Globus pallidus (tissue), 1 donor: ENCODE measurements at places on chromosomes 12 and 14.

DNA sequence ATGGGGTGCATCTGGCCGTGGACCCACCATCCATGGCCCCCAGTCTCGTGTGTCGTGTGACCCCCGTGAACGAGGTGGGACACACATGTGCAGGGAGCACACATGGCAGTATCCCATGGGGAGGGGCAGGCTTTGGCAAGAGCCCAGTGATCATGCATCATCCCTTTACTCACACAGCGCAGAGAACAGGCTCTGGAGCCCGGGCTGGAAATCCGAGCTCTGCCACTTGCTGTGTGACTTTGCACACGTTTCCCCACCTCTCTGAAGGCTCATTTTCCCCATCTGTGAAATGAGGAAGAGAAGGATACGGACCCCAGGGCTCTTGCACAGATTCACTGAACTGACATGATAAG lies 119.9 kb downstream of the PHETA1 start:
- no peak for DNase-seq

DNA sequence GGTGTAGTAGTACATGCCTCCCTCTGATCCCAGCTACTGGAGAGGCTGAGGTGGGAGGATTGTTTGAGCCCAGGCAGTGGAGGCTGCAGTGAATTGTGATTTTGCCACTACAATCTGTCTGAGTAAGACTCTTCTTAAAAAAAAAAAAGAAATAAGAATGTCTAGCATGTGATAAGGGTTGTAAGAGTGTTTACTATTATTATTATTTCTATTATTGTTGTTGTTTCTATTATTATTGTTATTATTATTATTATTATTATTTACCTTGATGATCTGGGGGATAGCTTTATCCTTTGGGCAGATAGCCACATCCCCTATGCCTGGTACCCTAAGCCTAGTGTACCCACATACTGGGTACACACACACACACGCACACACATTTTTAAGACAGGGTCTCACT lies 4.3 kb downstream of the OAS3 start:
- no peak for DNase-seq

DNA sequence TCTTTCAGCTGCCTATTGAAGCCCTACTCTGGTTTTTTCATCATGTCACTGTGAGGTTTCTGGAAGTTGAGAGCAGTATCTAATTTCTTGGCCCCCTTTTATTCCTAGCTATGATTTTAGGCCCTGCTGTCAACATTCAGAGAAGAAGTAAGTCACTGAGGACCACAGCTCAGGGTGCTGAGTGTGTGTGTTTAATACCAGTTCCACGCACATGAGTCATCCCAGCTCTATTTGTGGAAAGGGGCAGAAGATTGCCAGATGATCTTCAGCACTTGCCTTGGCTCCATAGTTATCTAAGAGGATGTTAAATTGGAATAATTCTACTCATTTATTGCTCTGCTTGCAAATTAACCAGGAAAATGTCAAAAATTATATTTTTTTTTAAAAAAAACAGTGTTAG lies 65.5 kb upstream of the SLC38A4 start:
- no peak for DNase-seq

DNA sequence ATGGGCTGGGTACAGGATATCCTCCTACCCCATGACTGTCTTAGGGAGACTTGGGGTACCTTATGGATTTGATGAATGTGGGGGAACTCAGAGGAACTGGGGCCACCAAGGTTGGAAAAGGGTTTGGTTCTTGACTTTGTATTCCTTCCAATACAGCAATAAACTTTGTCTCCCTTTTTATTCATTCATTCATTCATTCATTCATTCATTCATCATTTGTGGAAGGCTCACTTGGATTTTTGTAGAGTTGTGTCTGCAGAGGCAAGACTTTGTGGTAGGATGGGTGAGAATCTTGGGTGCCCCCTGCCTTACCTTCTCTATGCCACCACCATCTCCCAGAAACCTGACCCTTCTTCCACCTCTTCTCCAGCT lies 21.1 kb downstream of the SOAT2 start:
- DNase-seq, result no peak

DNA sequence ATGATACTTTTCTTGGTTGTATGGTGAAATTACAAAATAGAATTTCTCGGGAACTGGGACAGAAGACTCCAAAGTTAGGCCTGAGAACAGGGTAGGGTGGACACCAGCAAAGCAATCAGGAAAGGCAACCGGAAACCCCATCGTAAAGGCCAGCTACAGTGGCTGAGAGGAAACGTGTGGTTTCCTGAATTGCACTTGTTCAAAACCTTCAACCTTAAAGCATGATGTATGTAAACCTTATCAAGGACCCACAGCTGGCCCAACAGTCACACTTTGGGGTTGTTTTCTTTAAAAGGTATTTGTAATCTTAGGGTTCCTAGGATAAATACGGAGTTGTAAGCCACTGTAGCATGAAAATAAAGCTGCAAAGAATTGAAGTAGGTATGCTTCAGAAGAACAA lies 2.2 kb upstream of the PTGDR start:
- no peak for DNase-seq

GRCh38 chr12:123231931-123232330 lies 1.0 kb downstream of the MPHOSPH9 start:
- DNase-seq, result no peak

DNA sequence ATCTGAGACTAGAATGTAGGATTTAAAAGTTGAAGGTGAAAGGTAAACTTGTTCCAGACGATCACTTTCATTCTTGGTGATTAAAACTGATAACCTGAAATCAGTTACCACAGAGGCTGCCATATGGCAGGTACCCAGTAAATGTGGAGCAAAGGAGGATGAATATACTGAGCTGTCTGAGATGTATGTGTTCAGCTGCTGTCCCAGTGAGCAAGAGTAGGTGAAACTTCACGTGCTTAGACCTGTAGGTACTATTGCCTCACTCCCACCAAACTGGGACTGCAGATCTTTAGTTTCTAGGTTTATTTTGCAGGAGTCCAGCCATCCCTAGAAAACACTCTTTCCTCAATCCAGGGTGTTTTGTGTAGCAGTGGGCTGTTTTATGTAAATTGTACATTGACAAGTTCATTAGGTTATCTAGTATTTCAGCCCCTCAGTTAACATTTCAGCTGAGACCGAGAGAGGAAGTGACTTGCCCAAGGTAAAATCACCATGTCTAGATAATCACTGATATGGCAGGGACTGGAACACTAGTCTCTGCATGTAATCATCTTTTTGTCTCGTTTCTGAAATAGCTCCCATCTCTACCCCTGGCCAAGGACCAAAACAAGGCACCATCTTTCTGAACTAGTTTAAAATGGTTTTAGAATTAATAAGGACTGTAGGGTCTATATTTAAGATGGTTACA lies 62.7 kb downstream of the ATG14 start:
- DNase-seq, result no peak

GRCh38 chr14:42229976-42230375 lies 623.3 kb downstream of the LRFN5 start:
- no peak for DNase-seq

DNA sequence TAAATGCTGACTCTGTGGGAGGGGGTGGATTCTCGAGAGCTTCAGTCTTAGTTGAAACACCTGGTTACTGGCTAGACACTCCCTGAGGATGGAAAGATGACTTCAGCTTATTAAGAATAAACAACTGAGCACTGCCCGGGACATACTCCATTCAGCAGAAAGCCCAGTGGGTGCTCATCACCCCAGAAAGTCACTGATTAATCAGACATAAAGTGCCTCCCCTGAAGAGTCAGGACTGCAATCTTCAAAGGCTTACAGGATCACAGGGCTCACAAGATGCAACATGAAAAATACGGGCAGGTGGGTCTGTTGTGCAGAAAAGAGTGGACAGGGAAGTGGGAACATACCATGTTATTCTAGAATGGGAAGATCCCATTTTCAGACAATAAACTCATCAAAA lies 207.0 kb downstream of the CALM1 start:
- DNase-seq, result no peak

DNA sequence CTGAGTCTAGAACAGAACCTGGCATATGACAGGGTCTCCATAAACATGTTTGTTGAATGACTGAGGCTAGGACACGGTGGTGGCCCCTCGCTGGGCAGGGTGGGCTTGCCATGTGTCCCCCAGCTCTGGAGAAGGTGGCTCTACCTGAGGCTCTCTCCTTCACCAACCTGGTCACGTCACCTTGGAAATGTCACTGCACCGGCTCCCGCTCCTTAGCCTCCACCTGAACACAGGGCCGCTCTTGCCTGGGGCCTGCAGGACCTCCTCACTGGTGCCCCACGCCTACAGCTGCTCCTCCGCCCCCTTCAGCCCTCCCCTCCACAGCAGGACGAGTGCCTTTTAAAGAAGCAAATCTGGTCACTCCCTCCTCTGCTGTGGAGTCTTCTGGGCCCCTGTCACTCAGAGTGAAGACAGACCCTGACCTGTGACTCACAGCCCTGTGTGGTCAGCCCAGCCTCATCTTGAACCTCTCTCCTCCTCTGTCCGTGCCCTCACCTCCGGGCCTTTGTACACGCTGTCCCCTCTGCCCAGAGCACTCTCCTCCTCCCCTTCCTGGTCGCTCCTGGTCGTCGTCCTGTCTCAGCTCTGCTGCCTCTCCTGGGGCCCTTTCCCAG lies 81.0 kb downstream of the ADGRD1 start:
- no peak for DNase-seq

DNA sequence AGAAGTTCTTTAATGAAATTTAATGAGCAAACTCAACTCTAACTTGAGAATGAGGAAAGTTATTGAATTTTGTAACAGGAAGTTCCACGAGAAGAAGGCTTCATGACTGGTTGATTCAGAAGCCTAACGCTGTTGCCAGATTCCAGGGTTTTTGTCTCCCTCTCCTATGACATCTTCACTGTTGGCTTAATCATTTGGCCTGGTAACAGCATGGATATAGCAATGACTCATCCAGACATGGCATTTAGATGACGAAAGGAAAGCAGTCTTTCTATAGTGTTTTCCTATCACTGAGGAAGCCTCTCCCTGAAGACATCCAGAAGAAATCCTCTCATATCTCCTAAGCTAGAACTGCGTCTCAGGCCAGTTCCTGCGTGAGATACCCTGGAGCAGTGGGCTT lies 9.4 kb upstream of the KCNA1 start:
- no peak for DNase-seq

DNA sequence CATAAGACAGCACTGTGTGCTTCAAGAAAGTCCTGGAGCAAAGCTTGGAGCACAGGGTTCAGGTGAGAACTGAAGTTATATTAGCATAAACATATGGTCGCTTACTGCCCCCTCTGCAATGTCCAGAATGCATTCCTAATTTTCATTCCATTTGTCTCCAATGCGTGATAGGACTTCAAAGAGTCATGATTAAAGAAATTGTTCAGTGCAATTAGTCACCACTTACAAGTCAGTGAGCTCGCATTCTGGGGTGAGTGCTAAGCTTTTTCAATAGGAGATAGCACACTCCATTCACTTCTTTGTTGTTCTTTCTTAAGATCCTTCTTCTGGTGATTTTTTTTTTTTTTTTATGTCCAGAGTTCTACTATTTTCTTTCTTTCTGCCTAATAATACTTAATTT lies 398.4 kb downstream of the SYT1 start:
- DNase-seq, result no peak

DNA sequence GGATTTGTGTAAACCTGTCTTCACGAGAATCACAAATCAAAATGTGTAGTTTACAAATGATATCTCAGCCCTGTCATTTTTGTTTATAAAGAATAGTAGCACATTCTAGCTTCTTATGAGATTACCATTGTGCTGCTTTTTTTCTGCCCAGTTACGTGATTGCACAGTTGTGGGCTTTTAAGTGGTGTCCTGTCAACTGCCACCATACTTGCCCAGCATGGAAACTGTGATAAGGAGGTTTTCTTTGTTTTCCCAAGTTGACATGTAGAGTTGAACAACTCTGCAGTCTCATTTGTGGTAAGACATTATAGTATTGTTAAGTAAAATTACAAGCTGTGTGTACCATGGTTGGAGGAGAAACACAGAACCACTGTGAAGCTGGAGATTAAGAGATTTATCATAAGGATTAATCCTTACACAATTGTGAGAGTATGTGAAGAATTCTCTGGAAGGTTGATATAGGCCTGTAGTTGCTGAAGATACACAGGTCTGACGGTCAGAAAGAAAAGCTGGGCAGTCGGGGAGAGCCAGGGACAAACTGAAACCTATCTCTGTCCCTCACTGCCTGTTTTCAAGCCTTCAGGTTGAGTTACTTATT lies 12.2 kb downstream of the CHURC1 start:
- DNase-seq, result no peak
